Foreskin melanocyte (primary cell): ENCODE measurements at places on chromosomes 4 and X.

DNA sequence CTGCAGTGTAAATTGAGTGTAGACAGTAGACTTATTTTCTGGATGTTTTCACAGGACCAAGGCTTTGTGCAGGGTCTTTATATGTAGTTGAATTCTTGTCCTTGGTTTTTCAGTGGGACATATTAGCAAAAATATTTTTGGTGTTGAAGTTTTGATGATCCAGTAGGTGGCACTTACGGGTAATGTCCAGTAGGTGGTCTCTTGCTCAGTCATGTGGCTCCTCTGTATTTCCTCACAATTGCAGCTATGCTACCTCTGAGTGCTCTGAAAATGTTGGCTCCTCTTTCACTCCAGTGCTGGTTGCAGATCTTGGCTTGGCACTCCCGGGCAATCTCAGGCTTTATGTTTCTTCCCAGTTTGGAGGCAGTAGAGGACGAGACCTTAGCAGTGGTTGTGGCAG, 419.8 kb upstream of the AMOT start:
- DNase-seq: peak; percentile 0

- DNase-seq: no peak
Measured at GRCh38 chr4:57103051-57103450, 7.1 kb downstream of the IGFBP7 start.

GRCh38 chr4:120921456-120922380, 808 bp downstream of the PRDM5 start:
- peak; percentile 57 for DNase-seq

DNA sequence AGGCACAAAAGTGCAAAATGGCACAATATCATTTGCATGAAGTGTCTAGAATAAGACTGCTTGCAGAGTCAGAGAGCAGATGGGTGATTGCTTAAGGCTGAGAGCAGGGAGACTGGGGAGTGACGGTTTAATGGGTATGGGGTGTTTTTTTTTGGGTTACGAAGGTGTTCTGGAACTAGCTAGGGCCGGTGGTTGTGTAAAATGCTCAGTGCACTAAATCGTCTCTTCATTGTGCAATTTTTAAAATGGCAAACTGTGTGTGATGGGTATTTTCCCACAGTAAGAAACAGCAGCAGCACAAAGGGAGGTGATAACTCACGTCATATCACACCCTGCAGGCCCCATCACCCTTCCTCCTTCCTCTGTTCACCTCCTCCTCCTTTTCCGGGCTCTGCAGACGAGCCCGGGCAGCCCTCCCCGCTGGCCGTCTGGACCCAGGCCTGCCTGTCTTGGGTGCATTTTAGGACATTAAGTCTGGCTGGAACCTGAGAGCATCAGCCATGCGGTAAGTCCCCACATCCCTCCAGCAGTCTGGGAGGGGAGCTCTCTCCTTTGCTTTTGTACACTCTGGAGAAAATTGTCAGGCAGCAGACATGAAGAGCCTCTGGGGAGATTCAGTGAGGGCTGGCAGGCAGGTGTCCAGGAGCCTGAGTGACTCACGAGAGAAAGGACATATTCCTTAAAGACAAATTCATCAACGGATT, 42.7 kb downstream of the ASMT start:
- no peak for DNase-seq

DNA sequence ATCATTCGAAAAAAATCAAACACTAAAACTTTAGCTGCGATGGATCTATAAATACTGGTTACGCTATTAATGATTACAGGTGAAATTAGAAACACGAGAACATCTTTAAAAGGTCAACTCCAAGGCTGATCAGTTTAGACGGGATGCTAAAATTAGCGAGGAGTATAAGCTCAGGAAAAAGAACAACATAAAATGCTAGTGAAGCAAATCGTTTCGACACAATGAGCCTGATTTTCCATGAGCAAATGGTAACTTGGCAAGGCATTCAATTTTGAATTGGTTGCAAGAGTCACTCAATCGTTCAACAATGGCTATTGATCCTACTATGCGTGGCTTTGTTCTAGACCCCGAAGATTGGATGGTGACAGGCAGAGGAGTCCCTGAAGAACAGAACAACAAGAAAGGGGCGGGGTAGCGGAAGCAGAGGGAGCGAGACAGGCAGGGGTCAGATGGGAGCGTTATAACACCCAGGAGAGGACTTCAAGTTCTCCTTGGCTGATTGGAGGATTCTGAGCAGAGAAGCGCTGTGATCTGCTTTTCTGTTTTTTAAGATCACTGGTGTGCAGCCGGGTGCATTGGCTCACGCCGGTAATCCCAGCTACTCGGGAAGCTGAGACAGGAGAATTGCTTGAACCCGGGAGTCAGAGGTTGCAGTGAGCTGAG, 146.5 kb downstream of the RBM47 start:
- no peak for DNase-seq

DNA sequence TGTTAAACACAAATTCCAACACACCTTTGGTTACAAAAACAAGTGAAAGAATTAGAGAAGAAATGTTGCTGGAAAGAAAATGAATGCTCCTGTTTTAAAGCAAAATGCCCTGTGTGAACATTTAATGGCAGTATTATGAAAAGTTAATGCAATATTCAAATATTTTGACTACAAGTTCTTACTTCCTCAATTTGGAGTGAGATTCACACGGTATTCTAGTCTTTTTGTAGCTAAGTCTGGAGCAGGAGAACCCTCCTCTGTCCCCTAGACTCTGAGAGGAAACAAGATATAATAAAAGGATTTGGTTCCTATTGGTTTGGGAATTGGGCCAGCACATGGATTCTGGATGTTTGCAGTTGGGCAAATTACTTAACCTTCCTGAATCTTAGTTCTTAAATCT, 12.7 kb downstream of the MAD2L1 start:
- DNase-seq: no peak

DNA sequence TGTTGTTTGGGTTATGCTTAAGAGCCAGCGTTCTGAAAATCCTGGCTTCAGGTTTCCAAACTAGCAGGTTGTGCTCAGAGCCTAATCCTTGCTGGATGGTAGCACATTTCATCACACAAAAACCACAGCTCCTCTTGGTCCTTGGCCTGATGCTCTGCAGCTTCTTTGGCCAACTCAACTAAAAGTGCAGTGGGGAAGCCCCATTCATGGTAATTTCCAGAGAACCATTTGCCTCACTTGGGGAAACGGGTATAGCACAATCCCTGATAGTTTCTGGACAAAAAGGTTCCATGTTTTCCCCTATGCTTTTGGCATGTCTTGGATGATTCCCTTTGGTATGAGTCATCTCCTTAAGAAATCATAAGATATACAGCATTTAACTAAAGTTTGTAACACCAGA, 78.7 kb downstream of the SYNPO2 start:
- peak; percentile 37 for DNase-seq
